HuH-7.5 (cell line): ENCODE measurements at places on chromosomes 11 and 22.

DNA sequence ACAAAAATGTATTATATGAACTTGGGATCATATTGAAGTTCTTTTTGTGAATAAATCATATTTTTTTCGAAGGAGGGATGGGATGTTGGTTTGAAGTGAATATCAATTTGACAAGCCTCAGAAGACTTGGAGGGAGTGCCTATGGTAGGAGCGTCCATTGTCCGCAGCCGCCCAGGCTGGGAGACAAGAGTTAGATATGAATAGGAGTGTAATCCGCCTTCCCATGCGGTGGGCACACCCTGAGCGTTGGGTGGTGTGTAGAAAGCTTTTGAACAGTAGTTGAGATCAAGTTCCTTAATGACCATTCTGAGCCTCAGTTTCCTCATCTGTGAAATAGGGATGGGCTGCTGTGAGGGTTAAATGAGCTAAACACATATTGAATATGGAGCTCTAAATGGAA, 7.0 kb downstream of the CD82 start:
- no peak for DNase-seq

DNA sequence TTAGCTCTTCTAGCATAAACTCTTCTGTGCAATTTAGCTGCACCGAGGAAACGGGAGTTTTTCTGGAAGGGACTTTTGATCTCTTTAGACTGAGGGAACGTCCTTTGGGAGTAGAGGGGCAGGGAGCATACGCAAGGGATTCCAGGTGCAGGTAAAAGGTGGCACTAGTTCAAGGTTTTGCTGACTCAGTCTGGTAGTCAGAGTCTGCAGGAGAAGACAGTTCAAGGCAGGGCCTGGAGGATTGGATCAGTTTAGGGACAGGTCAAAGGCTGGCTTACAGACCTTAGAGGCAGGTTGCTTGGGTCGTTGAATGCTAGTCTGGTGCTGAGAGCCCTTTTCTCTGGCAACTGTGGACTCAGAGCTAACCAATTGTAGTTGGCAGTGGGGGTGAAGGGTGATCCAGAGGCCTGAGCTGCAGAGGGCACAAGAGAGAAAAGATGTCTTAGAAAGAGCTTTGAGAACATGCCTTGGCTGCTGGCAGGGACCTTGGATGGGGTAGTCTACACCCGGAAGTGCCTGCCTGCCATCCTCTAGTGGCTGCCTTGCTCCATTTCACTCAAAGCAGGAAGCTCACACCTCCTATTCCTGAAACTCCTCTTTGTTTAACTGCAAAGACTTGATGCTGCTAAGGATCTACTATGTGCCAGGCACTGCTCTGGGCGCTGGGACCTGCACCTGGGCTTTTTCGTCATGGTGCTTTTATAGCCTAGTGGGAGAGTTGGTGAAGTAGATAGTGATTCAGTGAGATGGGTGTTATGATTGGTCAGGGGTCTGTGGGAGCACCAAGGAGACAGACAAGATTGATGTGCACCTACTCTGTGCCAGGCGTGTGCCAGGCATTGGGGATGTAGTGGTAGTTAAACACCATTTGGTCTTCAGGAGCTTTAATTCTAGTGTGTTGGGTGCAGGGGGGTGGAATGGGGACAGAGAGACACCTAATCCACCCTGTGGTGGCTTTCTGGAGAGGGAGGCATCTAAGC, 17.1 kb downstream of the MIAT start:
- no peak for DNase-seq

DNA sequence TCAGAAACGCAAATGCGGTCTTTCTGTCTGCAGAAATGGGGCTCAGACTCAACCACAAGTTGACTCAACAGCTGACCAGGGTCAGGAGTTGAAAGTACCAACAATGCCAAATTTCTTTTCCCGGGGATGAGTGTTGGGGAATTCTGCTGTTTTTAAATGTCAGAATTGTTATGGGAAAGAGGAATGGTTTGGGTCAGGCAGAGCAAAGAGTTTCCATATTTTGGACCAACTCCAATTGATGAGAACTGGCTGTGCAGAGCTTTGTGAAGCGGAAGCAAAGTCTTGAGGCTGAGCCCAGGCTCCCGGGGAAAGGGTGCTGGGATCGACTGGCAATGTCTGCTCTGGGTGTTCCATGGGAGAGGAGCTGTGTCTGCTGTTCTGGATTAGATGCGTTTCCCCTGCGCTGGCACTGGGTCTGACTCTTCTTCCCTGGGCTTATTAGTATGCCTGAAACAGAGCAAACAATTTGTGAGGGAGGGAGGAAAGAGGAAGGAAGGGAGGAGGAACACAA, 36.2 kb downstream of the TXN2 start:
- DNase-seq = no peak

GRCh38 chr11:92067016-92067415, 157.6 kb upstream of the FAT3 start:
- no peak for DNase-seq

DNA sequence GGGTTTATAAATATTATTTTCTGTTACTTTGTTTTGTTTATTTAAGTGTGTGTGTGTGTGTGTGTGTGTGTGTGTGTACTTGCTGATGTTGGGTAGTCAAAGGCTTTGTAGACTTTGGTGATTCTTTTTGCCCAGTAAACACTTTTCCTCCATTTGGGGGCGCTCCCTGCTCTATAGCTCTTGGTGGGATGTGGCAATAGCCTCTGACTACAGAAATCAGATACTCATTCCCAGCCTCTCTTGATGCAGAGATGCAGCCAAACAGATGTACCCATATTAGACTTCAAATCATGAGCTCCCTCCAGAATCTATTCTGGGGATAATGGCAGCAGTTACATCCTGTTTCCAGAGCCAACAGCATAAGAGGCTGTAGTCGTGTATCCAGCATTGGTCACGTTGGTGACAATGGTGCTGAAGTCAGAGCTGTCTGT, 33.4 kb upstream of the APOL5 start:
- DNase-seq = no peak

DNA sequence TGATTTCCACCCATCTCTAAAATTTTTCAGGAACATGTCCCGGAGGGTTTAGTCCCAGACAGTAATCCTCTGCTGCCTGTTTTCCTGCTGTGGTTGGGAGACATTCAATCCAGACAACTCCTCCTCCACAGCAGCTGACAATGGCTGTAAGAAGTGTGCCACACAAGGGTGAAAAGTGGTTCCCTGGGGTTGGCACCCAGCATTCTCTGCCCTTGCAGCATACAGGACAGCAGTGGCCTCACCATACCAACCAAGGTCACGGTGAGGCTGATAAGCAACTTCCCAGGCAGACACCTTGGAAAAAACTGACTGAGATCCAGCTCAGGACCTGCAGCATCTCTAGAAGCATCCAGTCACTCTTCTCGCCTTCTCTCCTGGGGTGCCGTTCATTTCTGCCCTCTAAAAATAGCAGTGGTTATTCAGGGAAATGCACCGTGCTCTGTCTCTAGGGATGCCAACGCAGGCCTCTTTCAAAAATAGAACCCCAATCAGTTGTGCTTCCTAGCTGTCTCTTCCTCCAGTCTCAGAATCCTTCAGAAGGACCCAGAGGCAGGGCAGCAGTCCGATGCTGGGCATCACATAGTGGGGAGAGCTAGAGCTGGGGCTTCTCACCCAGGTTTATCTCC, 241.0 kb downstream of the TENM4 start:
- no peak for DNase-seq

- no peak for DNase-seq
Observed at GRCh38 chr11:100948936-100949335, 180.7 kb downstream of the PGR start.

DNA sequence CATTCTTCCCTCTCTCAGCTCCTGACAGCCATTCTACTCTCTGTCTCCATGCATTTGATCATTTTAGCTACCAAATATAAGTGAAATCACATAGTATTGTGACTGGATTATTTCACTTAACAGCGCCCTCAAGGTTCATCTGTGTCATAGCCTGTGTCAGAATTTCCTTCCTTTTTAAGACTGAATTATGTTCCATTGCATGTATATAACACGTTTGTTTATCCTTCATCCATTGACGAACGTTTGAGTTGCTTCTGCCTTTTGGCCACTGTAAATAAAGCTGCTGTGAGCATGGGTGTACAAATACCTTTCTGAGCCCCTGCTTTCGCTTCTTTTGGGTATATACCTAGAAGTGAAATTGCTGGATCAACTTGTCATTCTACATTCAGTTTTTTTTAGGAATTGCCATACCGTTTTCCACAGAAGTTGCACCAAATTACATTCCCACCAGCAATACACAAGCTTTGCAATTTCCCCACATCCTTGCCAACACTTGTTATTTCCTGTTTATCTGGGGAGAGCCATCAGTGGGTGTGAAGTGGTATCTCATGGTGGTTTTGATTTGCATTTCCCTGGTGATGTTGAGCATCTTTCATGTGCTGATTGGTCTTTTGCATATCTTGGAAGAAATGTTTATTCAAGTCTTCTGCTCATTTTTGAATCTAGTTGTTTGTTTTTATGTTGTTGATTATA, 17.5 kb downstream of the GLB1L2 start:
- no peak for DNase-seq

GRCh38 chr11:72483412-72484186, 49.3 kb upstream of the CLPB start:
- DNase-seq = no peak

GRCh38 chr11:120130176-120130980, 7.5 kb downstream of the TRIM29 start:
- DNase-seq = no peak

GRCh38 chr11:109789901-109790300, 303.3 kb upstream of the ZC3H12C start:
- DNase-seq = no peak

- DNase-seq = no peak
Observed at GRCh38 chr11:74686792-74687191, 44.4 kb downstream of the CHRDL2 start.

DNA sequence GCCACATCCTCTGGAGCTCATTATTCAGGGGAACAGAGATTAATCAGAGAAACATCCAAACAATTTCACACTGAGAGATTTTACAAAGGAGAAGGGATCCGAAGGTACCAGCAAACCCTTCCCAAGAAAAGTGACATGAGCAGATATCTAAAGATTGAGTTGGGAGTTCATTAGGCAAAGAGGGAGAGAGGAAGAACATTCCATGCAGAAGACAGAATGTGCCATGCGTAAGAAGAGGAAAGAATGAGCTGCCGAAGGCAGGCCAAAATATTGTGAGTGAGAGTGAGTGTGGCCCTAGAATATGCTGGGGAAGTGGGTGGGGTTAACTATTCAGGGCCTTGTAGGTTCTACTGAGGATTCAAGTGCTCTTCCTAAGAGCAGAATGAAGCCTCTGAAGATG, 50.0 kb upstream of the LYVE1 start:
- DNase-seq = no peak

DNA sequence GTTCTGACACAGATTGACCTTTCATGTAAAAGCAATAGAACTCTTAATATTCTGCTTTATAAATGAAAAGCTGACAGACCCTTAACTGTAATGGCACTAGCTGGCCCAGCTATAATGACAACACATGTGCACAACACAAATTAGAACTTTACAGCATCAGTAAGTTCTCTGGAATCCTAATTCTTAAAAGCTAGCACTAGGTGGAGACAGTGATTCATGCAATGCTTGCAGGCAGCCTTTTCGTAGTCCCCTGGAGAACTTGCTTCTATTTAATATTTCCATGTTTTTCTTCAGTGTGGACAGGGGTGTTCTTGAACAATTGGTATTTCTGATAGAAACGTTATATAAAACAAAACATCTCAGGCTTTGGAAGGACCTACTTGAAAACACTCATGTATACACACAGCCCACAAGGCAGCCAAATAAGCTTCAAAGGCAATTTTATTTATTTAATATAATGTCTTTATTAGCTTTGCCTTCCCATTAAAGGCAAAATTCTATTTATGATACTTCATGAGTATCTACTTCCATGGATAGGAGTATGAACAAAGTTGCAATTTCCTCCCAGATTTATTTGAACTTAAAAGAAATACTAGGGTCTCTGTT, 374.3 kb upstream of the MPPED2 start:
- DNase-seq = peak; percentile 20

GRCh38 chr11:126340960-126341606, 14.4 kb upstream of the ST3GAL4 start:
- DNase-seq = no peak

DNA sequence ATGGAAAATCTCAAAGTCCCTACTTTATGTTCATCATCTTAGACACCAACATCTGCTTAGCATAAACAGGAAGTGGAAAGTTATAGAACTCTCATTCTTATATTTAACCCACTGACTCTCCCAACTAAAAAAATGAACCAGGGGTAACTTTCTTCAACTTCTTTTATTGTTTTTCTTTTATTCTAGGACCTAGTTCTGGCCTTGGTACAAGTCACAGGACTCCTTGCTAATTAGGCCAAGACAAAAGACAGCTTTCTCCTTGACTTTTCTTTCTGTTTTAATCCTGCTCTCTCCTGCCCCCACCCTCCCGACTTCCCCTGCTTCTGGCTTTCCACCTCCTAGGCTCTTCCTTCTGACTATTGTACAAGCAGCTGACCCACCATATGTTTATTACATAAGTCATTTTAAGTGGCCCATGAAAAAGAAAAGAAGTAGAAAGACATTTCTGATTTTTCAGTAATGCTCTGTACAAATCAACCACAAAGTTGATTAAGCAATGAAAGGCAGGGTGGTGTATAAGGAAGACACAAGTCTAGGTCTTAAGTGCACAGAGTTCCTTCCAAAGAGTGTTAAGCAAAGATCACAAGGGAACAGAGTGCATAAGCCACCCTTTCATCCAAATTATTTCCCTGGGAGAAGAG, 18.3 kb downstream of the JAML start:
- no peak for DNase-seq

DNA sequence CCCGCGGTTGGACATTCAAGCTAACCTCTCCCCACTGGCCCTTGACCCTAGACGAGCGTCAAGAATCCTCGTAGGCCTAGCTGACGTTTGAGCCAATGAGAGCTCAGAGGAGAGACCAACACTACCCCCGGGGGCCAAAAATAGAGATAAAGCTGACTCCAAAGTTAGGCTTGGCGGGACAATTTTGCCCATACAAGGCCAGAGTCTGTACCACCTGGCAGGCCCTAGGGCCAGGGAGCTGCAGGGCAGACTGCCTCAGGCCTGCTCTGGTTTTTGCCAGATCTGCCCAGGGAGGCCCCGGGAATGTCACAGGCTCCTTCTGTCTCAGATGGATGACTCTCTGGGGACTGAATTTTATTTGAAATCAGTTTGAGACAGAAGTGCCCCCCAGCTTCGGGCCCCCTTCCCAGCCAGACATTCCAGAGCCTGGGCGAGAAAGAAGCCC, 40.8 kb upstream of the ACCSL start:
- no peak for DNase-seq

DNA sequence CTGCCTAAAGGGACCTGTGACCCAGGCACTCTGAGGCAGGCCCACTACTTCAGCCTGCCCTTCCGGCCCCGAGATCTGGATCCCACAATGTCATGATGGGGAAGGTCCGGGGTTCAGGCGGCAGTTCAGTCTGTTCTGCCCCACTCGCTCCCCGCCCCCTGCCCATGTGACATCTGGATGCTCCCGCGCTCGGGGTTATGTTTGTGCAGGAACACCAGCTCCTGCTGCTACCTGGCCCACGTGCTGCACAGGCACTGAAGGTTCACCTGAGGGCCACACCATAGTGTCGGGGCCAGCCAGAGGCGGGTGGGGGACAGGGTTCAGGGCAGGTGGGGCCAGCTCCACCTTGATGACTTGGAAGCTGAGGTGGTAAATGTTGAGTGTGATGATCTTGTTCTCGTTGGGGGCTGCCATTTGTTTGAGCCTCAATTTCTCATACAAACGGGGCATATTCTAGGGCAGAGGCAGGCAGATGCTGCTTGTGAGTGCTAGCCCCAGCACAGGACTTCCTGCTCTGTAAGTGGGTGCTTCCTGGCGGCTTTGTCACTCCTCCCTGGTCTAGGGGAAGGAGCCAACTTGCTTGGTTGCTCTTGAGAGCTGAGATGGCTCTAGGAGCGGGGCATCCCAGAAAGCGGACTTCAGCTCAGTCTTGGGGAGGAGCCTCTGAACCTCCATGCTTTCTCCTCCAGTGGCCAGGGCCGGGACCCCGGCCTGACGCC, 4.4 kb upstream of the SIPA1 start:
- DNase-seq = no peak

- DNase-seq = no peak
Observed at GRCh38 chr11:44159848-44160721, 64.6 kb downstream of the EXT2 start.
